ENCODE measurements at places on chromosomes 4 and X.

GRCh38 chr4:31791666-31792065, 1071.5 kb downstream of the PCDH7 start:
- DNase-seq: no peak

DNA sequence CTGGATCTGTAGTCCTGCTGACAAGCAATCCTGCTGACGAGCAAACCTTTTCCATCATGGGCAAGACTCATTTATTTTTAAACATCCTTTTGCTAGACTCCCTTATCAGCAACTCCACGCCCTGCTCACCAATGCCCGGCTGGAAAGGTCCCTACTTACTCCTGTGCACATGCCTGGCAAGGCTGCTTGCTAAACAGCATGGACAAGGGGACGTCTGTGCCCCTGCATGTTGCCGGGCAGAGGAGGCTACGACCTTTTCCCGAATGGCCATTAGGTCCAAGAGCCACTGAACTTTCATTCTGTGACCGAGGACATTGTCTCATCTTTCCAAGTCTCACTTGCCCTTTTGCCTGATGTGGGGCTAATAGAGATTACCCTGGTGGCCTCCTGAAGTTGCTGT, 98.6 kb downstream of the MGST2 start:
- DNase-seq: no peak

GRCh38 chr4:182268966-182269365, 25.8 kb downstream of the TENM3 start:
- no peak for DNase-seq

DNA sequence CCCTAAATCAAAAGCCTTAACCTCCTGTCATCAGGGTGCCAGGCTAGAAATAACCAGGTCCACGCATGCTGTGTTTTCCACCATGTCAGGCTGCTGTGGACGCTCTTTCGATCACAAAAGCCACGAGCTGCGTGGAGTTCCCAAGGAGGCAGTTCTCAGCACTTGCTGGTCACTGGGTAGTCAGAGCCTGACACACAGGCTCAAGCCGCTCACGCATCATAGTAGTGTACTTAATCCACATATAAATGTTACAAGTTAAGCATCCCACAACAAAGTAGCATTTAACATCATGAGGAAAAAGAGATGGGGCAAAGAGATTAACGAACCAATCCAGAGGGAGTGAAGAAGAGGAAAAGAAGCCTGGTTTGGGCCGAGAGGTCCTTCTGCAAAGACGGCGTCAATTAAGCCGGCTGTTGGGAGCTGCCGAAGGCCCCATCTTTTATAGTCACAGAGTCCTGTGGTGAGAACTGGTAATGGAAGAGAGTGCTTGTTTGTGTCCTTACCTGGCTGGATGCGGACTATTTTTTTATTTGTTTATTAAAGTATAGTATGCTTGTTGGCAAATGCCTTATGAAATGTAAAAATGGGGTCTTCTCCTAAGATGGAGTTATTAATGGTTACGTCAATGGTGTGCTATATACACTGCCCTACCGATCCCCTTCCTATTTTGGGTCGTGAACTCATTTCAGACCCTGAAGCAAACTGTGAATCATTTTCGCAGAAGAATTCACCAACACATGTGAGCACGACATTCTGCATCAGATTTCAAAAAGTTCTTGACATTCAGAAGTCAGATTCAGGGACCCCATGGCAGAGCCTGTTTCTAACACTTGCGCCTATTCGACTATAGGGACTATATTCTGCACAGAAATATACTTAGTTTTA, 675 bp downstream of the PRIMPOL start:
- DNase-seq: no peak

DNA sequence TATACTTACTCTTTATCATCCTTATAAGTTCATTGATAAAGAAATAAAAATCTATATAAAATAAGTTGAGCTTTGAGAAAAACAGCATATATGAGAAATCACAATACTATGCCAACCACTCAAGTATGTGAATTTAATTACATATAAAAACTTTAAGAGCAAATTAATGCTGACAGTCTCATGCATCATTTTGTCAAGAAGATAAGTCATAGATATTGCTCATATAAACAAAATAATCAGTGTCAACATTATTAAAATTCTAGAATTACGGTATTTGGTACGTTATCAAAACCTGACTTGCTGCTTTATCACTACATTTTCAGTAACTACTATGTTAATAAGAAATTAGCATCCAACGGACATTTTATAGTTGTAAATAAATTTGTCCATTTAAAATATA, 111.2 kb downstream of the FBXO8 start:
- no peak for DNase-seq

DNA sequence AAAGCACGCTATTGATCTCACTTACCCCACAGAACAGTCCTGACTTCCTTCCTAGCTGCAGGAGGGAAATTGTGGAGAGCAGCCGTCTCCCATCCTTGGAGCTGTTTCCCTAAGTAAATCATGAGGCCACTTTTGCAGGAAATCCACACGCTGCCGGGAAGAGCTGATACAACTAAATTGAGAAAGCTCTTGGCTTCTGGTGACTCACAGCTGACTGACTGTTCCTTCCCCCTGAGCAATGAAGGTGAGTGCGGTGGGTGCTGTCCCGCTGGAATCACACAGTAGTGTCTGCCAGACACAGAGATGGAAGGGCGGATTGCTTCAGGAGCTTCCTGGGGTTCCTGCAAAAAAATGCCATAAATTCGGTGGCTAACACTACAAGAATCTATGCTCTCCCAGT, 268.9 kb downstream of the ASMT start:
- DNase-seq: no peak

DNA sequence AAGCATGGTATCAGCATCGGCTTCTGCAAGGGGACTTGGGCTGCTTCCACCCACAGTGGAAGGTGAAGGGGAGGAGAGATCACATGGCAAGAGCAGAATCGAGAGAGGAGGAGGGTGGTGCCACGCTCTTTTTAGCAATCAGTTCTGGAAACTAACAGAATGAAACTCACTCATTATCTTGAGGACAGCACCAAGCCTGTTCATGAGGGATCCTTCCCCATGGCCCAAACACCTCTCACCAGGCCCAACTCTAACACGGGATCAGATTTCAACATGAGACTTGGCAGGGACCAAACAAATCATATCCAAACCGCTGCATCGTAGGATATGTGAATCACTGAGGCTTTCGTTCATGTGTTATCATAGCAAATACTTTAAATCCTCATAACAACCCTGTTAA, 125.5 kb downstream of the GPC3 start:
- no peak for DNase-seq

- no peak for DNase-seq
Observed at GRCh38 chr4:79820427-79820826, 252.6 kb downstream of the ANTXR2 start.

GRCh38 chrX:12770440-12770839, 20.8 kb upstream of the PRPS2 start:
- DNase-seq: no peak

- no peak for DNase-seq
Observed at GRCh38 chrX:111086591-111087006, 9.4 kb upstream of the PAK3 start.

DNA sequence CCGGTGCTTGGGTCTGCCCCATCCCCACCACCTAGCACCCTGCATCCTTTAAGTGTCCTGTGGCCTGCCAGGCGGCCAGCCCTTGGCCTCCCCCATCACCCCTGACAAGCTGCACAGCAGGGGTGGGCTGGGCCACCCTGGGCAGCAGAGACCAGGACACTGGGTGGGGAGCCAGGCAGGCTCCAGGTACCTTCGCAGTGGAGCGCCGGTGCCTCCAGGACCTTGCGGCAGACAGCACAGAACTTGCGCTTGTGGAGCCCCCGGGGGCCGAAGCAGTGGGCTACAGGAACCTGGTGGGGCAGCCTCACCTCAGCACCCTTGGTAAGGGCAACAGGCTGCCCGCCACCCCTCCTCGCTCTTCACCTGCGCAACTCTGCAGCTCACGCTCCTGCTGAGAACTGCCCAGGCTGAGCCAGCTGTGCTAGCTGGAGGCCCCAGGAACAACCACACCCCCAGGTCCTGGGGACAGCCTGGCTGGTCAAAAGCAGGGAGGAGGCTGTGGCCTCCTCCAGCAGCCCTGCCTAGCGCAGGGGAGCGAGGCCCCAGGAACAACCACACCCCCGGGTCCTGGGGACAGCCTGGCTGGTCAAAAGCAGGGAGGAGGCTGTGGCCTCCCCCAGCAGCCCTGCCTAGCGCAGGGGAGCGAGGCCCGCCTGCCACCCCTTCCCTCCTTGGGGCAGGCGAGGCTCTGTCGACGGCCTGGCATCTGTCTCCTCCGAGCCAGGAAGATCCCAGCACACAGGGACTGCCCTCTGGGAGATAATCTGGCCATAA, 4.6 kb downstream of the DGKQ start:
- DNase-seq: no peak

GRCh38 chr4:103895876-103896465, 176.2 kb upstream of the TACR3 start:
- DNase-seq: no peak

DNA sequence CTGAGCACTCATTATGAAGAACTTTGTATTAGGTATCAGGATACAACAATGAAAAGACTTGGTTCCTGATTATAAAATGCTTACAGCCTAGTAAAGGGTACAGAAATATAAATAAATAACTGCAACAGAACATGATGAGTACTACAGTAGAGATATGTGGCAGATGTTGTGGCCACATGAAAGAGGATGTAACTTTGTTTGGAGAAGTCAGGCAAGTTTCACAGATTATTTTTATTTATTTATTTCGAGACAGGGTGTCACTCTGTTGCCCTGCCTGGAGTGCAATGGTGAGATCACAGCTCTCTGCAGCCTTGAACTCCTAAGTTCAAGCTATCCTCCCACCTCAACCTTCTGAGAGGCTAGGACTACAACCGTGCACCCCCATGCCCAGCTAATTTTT, 15.8 kb upstream of the UBE2K start:
- DNase-seq: no peak

DNA sequence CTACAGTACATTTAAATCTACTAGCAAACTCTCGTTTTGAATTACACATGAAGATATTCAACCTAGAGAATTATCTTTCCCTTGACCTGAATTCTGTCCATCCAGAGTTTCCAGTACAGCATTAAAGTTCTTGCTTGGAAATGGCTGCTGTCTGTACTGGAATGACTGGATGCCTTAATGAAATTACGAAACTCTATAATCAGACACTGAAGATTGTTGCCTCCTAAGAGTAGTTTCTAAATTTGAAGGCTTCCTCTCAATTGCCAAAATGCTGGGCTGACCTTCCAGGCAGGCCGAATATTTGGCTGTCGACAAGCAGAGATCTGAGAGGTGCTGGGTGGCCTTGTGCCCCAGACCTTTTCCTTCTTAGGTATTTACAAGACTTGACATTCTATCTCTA, 215.1 kb upstream of the GPC4 start:
- DNase-seq: no peak

DNA sequence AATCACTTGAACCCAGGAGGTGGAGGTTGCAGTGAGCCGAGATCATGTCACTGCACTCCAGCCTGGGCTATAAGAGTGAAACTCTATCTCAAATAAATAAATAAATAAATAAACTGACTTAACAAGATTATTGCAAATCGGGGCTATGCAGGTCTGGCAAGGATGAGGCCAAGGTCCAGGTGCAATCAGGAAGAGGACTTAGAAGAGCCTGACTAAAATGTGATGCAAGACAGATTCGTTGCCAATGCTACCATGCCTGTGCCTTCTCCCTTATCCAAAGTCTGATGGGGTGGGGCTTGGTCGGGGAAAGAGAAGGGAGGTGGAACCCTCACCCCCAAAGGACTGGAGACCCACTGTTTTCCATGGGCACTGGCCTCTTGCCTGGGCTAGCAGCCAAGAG, 14.7 kb downstream of the ZCCHC13 start:
- no peak for DNase-seq

GRCh38 chrX:2451501-2452316, 49.1 kb downstream of the DHRSX start:
- no peak for DNase-seq

DNA sequence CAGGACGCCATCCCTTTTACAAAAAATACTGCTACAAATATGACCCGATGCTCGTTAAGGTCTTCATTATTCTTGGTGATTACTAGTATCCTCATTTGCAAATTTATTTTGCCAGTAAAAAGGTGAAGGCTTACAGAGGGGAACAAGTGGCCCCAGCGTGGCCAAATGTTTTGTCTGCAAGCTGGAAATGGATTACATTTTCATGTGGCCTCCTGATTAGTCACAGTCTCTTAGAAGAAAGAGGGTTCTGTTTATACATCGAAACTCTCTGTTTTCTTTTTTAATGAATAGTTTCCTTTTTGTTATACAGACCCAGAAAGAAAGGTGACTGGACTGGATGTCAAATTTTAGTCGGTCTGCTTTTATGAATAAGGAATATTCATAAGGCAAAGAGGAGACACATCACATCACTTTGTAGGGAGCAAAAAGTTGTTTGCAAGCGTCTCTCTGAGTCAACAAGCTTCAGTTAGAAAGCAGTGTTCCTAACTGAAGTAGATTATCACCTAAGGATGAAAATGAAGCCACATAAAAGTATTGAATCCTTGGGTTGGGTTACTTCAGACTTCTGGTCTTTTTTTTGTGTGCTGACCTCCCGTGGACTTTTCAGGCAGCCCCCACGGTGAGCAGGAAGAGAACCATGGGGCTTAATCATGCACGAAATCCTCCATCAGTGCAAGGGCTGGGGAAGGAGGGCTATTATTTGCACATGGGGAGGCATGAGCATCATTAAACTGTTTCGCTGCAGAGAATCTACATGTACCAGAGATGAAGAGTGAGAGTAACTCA, 125.6 kb downstream of the ARSF start:
- no peak for DNase-seq

GRCh38 chrX:20829665-20830491, 544.3 kb upstream of the CNKSR2 start:
- DNase-seq: no peak

GRCh38 chr4:1093391-1094335, 19.7 kb downstream of the RNF212 start:
- no peak for DNase-seq

- DNase-seq: no peak
Observed at GRCh38 chr4:176540814-176541213, 221.0 kb downstream of the SPCS3 start.

DNA sequence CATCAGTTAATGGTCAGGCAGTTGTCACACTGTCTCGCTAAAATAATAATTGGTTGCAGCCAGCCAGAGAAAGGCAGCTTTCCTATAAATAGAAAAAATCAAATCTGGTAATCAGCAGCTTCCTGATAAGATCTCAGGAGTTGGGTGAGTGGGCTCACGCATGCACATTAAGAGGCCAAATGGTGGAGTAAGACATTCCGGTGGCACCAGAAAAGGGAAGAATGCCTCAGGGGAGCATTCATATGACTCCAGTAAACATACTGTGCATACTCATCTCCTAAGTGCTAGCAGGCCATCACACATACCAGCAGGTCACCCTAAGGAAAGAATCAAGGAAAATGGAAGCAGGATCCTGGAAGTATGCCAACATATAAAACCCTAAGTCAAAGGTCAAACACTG, 40.1 kb downstream of the UGT2B15 start:
- DNase-seq: no peak

- no peak for DNase-seq
Observed at GRCh38 chr4:68079928-68080327, 49.7 kb downstream of the TMPRSS11F start.

GRCh38 chr4:16715482-16715881, 183.0 kb downstream of the LDB2 start:
- no peak for DNase-seq
